NCI-H2227 treated with DMSO at 0.1 percent for 48 hours (cell line): ENCODE measurements at places on chromosomes 13 and 19.

DNA sequence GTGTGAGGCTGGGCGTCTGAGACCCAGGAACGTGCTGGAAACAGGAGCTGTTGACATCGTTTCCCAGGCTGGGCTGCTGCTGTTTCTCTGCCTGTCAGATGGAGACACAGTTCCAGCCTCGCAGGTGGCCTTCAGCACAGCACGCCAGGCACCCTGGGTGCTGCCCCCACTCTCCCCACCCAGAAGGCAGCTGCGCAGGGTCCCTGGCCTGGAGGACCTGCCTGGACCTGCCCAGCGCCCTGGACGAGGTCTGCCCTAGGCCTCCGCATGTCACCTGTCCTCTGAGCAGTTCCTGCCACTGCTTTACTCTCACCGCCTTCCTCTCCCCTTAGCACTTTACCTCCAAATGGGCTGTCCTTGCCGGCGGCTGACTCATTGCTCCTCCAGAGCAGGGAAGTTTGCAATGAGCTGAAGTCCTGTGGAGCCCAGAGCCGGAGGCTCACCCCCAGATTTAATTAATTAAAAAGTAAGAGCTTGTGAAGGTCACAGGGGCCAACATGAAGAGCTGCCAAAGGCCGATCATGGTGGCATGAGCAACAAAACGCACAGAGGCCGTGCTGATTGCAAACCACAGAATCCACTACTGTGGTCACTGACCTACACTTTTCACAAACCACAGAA, 32.2 kb downstream of the C13orf46 start:
- no peak for DNase-seq

- DNase-seq, result no peak
These were observed 198.5 kb downstream of the KATNAL1 start for GRCh38 chr13:30108913-30109237.

DNA sequence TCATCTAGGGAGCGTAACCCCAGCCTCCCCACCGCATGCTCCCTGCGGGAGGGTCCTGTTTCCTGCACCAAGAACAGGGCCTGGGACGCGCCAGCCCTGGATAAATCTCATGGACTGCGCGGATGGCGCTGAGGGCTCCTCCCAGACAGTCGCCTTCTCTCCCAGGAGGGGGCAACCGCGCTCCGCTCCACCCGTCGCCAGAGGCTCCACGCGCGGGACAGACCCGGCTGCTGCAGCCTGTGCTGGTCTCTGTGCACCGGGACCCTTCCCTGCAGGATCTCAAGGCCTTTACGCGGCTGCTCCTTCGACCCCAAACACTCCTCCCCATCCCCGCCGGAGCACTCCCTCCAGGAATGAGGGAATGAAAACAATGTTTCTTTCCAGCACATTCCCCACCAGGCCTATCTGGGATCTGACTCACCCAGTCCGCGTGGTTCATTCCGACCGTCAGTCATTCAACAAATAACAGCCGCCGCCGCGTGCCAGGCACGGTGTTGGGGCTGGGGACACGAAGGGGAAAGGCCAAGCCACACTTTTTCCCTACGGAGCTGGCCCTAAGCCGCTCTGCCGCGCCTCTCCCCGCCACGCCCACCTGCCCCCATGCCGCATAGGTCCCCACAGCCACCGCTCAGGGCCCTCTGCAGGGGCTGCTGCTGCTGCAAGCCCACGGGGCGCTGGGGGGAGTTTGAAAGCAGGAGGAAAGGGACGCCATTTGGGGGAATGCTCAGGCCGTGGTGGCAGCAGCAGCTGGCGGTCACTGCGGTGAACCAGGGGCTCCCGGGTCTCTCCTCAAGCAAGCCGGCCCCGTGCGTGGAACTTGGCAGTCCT, 6.0 kb downstream of the PNMA8B start:
- no peak for DNase-seq

GRCh38 chr13:76759877-76760276, 126.3 kb downstream of the KCTD12 start:
- no peak for DNase-seq

- DNase-seq, result peak; percentile 14
These were observed 9.6 kb downstream of the ABHD13 start for GRCh38 chr13:108227651-108228272.

GRCh38 chr13:55714120-55714519, 1426.6 kb upstream of the PRR20A start:
- DNase-seq, result no peak

DNA sequence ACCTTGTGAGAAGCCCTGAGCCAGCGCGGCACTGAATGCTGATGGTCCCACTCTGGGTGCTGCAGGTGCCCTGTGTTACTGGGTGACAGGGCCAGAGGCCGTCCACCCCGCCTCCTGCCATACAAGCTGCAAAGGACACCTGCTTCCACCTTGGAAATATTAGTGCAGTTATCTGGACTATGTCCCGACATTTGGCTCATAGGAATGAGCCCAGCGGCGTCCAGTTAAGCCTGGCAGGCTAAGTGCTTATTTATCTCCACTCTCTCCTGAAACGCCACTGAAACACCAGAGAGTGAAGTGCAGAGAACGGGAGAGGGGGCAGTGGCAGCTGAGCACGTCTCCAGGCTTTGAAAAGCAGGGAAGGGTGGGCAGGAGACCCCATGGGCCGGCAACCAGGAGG, 145.8 kb downstream of the KDM4B start:
- DNase-seq, result no peak

- no peak for DNase-seq
These were observed 52.4 kb downstream of the RBM26 start for GRCh38 chr13:79353693-79354092.

DNA sequence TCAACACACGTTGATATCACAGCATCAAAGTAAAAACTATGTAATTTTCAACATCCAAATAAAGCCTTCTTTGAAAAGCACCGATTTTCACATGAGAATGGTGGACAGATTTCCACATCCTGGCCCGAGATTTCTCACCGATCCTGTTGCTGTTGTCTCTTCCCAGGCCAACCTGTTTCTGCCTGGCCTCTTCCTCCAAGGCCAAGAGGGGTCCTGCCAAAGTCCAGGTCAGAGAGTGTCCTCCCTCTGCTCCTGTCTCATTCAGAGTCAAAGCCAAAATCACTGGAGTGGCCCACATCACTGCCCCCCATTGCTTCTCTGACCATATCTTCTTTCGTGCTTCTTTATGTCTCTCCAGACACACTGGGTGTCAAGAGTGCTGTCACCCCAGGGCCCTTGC, 49.5 kb downstream of the CHST8 start:
- DNase-seq, result no peak

GRCh38 chr13:112750570-112750969, 60.7 kb downstream of the ATP11A start:
- DNase-seq, result no peak

DNA sequence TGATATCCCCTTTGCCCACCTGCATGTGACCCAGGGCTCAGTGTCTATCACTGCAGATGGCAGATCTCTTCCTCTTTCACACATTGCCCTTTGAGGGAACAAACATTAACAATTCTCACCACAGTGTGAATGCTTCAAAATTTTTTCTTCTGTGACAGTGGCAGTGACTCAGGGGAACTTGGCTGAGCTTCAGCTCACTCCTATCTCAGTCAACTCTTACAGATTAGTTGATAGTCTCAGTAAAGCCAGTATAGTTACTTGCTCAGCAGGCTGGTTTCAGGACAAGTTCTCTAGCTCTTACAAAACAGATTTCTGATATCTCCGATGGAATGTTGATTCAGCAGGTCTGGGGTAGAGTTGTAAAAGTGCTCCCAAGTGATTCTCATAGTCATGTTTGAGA, 166.9 kb downstream of the DLEU7 start:
- DNase-seq, result no peak

DNA sequence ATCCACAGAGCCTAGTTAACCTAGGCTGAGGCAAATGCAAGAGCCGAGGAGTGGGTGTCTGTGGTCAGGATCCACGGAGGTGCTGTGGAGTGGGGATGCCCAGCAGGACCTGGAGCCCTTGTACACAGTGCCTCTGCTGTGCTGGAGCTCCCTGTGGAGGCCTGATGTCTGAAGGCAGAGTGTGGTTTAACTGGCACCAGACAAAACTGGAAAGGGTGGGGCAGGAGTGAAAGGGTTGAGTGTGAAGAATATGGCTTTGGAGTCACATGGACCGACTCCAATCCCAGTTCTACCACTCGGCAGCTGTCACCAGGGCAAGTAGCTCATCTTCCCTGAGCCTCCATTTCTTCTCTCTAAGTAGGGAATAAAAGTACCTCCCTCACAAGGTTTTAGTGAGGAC, 60.3 kb upstream of the GPR12 start:
- DNase-seq, result no peak

- no peak for DNase-seq
These were observed 35.1 kb downstream of the ELF1 start for GRCh38 chr13:40983725-40984667.

DNA sequence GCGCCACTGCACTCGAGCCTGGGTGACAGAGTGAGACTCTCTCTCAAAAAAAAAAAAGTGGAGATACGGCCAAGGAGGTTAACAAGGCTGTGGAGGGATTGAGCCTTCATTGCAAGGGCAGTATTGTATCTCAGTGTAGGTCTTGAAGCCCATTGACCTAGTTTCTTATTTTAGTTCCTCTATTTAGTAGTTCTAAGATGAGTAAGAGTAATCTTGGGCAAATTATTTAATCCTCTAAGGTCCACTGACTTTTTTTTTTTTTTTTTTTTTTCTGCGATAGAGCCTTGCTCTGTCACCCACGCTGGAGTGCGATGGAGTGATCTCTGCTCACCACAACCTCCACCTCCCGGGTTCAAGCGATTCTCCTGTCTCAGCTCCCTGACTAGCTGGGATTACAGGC, 14.3 kb upstream of the ILF3 start:
- no peak for DNase-seq

DNA sequence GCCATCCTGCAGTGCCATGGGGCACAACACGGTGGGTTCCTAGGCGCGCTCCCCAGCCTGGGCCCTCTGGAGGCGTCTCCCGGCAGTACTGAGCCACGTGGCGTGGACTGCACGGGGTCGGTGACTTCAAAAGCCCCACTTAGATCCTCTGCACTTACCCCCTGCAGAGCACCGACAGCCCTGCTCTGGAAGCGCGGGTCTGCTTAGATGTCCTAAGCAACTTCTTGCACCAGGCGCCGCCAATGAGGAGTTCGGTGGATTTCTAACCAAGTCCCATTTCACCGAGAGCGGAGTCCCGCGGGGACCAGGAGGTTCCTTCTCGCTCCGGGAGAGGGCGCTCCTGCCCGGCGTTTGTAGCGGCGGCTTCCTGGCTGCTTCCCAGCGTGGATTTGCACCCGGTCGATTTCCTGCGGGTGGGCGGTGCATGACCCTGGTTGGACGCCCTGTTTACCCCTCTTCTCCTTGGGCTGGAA, 25.2 kb upstream of the ZNF845 start:
- DNase-seq, result no peak

DNA sequence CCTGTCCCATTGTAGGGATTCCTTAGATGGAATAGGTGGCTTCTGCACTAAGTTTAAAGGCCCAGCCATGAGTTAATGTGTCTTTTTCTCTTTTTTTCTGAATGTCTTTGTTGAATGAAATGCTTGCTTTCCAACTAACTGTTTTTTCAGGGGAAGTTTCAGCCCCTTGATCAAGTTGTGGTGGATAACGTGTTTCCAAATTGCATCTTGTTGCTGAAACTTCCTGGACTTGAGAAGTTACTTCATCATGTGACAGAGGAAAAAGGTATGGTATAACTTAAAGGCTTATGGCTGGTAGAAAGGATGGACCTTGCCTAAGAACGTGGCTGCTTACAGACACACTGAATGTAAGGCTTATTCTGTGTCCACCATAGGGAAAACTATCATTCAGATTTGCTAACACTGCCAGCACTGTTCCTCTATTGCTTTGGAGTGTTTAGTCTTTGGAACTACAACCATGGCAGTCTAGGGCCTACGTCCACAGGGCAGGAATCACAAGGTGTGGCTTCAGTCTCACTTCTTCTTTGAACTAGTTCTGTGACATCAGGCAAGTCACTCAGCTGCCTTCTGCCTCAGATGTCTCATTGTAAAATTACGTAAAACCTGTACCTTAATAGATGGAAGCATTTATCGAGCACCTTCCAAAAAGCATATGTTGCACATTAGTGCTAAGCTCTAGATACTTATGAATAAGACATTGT, 25.3 kb downstream of the RNASEH2B start:
- no peak for DNase-seq

DNA sequence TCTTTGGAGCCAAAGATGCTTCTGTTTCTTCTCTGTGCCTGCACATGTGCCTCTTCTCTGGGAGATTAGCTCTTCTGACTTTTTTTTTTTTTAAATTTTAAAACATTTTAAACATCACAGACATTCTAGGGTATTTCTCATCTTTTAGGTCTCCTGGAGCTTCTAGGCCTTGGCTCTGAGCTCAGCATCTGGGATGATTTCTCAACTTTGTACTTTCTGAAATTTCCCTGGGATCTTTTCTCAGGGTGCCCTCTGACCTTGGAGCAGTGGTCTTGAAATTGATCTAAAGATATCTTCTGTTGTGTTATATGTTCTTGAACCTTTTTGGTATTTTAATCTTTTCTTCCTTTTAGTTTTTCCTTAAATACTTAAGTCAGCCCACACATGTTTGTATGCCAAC, 6.2 kb downstream of the WASF3 start:
- no peak for DNase-seq

GRCh38 chr13:53601113-53601512, 572.5 kb downstream of the OLFM4 start:
- no peak for DNase-seq

GRCh38 chr13:114319441-114319913, 5.2 kb downstream of the CHAMP1 start:
- DNase-seq, result no peak
